ENCODE measurements at places on chromosomes 7 and 10.

DNA sequence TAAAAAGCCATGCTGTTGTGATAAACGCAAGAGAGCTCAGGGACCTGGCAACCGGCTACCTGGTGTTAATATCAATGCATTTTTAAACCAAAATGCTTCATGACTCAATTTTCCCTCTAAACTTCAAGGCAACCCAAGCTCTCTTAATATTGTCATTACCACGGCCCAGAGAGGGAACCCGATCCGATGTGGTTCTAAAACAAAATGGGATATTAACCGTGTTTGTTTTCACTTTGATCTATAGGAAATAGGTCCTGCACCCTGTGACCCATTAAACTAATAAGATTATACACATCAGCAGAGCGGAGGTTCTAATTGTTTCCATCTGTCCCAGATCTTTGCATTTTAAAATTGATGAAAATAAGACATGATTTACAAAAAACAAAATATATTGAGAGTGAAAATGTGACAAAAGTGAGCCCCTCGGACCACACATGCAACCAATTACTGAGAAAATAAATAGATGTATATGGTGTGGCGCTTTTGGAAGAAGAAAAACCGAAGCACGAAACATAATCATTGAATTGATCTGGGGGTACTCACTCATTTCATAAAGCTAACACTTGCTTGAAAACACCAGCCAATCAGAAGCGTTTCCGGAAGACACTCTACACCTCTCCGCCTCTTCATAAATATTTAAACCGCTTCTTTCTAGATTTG lies 290.3 kb upstream of the NFE2L3 start:
- DNase-seq: no peak

GRCh38 chr10:5354068-5354467 lies 10.7 kb upstream of the UCN3 start:
- DNase-seq: no peak

DNA sequence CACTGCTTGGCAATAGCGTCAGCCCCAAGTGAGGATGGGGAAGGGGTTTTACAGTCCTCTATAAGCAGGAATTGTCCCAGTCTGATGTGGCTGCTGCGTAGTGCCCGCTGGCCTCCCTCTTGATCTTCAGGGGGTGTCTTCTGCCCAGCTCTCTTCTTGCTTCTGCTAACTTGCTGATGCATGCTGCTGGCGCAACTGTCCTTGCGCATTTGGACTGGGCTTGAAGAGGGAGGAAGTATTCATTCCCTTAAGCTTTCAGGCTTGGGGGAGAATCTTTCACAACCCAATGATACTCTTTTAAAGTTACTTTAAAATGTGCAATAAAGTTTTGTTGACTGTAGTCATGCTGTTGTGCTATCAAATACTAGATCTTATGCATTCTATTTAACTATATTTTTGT lies 10.3 kb downstream of the GALNT11 start:
- DNase-seq: no peak

DNA sequence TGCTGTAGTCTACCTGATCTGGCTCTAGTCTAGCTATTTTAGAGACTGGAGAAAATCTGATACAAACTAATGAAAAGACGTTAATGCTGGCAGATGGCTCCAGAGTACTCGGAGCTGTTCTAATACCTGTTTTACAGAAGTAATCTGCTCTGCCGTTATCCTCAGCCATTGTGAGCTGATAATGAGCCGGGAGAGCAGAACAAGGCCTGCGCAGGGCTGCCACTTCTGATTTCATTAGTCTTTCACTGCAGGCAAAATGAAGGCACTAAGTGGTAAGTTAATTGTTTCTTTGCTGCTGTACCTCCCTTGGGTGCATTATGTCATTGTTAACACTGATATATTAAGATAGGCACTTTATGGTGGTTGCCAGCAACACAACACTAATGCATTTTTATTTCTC lies 456.4 kb upstream of the PFKP start:
- DNase-seq: no peak

GRCh38 chr7:2523941-2524807 lies 4.6 kb downstream of the LFNG start:
- no peak for DNase-seq

- no peak for DNase-seq
Measured at GRCh38 chr10:73015779-73016178, 61.2 kb upstream of the PLA2G12B start.

DNA sequence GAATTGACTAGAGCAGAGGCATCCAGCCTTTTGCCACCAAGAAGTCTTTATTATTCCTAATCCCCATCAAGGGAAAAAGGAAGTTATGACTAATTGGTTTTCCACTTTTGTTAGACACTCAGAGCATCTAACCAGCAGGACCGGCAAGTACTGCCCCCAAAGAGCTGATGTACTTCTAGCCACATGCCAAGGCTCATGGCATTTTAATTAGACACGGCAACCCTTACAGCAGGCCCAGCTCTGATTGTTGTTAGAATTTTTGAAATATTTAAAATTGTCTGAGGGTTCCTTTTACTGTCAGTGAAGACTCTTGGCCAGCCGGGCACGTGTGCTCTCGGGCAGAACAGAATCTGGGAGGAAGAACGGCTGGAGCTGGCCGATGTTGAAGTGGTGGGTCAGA lies 114.8 kb downstream of the SPAG6 start:
- no peak for DNase-seq

DNA sequence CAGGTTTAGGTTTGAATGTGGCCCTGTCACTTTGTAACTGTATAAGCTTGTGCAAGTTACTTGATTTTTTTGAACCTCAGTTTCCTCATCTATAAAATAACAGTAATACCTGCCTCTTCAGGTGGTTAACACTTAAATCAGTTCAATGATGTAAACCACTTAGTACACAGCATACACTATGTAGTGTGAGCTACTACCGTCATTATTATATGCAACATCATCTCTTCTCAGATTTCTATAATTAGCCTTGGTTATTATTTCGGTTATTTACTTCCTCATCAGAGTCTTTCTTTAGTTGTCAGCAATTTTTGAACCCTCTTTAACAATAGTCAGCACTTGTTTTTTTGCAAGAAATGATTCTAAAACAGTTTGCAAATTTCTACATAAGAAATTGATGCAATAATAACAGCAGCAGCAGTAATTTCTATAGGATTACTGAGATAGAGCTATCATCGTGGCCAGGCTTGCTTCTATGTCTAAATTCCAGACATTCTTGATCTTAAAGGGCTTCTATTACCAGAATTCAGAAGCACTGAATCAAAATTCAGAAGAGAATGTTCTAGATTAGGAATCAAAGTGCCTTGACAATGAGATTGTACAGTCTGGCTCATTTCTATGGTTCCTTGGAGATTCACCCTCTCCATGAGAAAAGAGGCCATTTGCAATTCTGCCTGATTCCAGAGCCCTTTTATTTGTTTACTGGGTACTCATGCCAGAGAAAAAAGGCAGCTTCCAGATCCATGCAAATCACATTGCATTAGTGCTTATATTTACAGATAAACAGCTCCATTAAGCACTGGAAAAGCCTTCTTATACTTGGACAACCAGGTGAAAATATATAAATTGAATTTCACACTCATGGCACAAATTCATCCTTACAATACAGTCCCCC lies 25.0 kb upstream of the WDR11 start:
- no peak for DNase-seq

GRCh38 chr7:154990964-154991540 lies 11.9 kb downstream of the PAXIP1 start:
- no peak for DNase-seq

Measured in Jurkat, Clone E6-1 (cell line).